Glomerular endothelial cell (primary cell): ENCODE measurements at places on chromosomes 5 and 9. TPM values are rescaled to one million over a fixed set of nuclear protein-coding genes. Genes with fewer than 3 reads are reported as not detected.

DNA sequence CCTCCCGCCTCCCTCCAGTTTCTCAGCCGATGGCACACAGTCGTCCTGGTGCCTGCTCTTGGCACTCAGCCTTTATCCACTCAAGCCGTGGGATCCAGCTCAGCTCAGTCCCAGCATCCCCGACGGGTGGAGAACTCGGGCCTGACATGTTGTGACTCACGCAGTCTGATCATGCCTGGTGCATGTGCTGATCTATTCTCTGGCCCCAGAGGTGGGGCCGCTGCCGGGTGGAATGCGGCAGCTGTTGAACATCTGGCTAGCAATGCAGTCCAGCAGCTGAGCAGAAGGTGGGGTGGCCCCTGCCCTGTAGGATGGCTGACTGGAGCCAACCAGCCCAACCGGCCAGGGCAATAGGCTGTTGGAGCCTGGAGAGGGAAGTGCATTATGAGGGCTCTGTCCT is 1.7 kb upstream of the AIF1L start:
- no peak for DNase-seq

- no peak for DNase-seq
Measured at GRCh38 chr9:127424676-127424999, 456 bp downstream of the ZNF79 start.

GRCh38 chr5:133421394-133421793 is 190.9 kb downstream of the FSTL4 start:
- peak; percentile 20 for DNase-seq

DNA sequence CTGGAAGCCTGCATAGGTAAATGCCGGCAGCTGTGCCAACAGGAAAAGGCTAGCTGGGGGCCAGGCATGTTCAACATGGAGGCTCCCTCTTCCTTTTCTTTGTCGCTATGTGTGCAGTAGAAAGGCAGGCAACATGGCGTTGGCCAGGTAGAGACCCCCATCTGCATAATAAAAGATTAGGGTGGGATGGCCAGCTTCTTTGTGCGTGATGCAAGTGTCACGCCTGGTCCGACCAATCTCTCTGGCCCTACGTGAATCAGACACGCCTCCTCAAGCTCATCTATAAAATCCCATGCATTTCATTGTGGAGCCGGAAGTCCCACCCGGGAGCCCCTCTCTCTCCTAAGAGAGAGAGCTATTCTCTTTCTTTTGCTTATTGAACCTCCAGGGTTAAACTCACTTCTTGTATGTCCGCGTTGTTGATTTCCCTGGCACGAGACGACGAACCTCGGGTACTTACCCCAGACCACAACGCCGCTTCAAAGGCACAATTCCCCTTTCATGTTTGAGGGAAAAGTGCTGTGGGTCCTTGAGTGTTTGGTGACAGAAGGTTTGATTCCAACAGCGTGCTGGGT is 25.0 kb upstream of the C5orf47 start:
- no peak for DNase-seq

DNA sequence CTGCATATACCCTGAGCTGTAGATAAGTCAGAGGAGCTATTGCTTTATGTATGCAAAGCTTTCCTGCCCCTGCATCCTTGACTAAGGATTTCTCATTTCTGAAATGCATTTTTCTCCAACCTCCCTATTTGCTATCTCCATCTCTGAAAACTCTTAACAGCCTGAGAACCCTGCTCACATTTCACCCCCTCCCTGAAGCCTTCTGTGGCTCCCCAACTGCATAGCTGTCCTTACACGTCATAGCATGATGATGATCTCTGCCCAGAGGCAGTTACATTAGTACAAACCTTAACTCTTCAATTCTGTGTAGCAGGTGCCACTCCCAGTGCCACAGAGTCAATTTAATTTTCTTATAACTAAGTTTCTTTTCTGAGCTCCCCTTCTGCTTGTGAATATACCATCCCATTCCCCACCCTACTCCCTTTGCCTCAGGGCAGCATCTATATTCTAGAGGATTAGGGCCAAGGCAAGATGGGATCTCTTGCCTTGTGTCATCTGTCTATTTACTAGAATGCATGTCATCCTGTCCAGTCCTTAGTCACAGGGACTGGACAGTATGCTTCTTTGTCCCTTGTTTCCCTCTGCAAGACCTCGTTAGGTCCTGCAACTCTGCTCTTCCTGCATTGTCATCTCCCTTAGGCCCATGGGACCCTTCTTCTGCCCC is 149.7 kb upstream of the SPRY4 start:
- no peak for DNase-seq

DNA sequence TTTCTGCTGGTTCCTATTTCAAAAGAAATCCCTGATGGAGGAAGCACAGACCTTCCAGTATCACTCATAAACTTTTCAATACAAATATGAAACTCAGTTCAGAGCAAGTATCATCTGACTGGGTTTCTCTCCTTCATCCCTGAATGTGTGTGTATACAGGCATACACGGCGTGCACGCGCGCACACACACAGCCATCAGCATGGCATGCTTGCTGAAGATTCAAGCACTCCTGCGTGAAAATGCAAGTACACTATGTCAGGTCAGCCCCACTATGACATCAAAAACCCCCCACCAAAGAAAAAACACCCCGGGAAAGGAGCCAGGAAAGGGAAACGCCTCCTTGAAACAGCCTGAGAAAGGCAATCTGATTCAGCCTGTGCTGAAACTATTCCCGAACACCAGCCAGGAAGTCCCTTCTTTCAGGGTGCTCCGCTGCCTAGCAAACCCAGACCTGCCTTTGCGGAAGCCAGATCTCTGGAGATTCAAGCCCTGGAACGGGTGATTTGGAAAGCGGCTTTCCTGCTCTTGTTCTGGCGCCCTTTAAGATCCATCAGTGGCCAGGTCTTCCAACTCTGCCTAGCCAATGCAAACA is 831 bp downstream of the KLHL3 start:
- no peak for DNase-seq

DNA sequence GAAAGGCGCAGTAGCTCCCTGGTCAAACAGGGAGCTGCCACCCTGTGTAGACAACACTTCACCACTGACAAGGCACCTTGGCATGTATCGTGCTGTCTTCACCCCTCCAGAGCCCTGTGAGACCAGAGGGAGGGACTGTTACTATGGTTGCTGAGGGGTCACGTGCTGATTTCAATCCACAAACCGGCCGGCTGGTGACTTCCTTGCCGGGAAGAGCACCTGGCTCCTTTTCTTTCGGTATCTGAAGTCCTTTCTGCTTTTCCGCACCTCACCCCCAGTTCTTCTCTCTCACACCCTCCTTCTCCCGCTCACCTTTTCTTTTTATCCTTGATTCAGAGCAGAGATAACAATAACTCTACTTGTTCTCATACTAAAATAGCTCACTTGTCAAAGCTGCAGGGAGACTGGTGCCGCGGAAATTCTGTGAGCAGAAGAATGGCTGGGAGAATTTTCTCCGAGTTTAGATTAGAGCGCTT is 327.2 kb downstream of the ZSWIM6 start:
- no peak for DNase-seq

DNA sequence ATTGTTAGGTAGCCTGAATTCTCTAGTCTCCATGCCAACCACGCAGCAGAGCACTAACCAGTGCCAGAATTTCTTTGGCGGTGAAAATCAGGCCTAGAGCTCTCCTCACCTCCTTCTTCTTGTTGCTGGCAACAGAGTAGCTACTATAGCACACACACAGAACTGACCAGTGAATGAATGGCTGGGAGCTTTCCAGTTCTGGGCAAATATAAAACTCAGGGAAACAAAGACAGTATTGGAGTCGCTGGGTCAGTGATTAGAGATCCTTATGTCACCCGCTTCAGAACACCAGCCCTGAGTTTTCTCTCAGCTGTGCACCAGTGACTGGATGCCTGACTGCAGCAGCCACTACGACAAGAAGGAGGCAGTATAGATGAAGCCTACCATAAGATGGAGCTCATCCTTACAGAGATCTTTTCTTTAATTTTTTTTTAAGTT is 26.9 kb upstream of the FEM1C start:
- DNase-seq: no peak

- no peak for DNase-seq
Measured at GRCh38 chr5:157290981-157291711, 25.2 kb downstream of the CYFIP2 start.

DNA sequence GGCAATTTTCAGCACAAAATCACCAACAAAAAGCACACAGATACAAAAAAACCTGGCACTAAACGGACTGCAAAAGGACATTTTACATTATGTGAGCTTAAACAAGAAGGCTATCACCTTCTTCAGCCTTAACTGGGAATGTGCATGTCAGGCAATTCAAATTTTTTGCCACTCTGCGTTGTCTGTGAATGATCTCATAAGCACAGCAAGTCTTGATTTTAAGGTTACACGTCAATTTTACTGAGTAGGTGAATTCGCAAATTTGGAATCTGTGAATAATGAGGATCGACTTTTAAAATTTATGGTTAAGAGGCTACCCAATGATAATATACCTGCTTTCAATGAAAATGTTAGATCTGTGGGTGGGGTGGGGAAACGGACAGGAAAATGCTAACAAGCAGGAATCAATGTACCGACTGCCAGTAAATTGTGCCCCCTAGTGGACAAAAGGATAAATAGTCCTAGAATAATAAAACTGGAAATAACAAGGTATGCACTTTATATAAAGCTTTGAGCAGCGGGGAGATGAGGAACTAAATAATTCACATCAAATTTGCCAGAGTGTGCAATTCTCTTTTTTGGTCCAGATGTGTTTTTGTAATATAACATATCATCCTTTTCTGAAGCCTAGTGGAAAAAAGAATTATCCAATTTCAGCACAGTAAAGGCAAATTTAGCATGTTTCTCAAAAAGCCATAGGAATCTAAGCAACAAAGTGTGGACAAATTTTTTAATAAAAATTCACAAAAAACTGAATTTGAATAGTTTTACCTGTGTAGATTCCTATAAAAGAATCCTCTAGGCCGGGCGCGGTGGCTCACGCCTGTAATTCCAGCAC is 20.5 kb downstream of the EQTN start:
- peak; percentile 57 for DNase-seq

GRCh38 chr9:20014168-20014567 is 225.3 kb upstream of the SLC24A2 start:
- no peak for DNase-seq

DNA sequence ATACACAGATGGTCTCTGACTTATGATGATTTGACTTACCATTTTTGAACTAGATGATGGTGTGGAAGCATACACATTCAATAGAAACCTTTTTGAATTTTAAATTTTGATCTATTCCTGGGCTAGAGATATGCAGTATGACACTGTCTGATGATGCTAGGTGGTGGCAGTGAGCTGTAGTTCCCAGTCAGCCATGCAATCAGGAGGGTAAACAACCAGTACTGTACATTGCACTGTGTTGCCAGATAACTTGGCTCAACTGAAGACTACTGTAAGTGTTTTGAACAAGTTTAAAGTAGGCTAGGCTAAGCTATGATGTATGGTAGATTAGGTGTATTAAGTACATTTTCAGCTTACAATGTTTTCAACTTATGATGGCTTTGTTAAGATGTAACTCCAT is 859.1 kb upstream of the ARRDC3 start:
- DNase-seq: no peak

DNA sequence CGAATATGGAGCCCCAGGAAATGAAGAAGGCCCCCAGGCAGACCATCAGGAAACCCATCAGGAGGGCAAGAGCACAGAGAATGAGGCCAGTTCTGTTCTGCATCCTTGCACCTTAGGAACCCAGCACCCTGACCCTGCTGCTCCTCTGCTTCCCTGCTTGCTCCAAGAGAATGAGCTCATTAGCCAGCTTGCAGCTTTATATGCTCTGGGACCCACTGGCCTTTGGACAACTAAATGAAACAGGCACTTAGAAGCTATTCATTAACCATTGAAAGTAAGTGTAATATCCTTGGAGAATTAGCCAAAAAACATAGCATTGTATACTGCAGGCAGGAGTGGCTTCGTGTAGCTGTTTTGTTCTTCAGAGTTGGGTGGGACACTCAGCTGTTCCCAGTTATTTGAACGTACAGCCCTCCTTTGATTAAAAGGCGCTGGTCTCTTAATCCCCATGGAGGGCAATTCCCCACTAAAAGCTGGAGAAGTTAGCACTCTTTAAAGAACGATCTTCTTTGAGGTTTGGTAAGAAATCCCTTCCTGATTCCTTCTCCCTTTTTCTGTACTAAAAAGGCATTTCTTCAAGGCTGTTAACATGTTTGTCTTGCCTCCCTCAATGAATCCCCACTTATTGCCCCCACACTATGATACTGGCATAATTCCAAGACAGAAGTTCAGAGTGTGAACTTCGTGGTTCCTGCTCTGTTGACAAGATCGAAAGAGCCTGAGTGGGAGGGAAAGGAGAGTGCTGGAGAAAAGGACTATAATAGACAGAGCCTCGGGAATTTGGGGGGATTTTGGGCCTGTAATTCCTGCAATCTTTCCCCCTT is at the start of gene TMEM252:
TMEM252 (minus strand) TSS at position 172 of the 824 bp plus-strand sequence; CDS start at position 103, 69 bp downstream.
- no peak for DNase-seq

DNA sequence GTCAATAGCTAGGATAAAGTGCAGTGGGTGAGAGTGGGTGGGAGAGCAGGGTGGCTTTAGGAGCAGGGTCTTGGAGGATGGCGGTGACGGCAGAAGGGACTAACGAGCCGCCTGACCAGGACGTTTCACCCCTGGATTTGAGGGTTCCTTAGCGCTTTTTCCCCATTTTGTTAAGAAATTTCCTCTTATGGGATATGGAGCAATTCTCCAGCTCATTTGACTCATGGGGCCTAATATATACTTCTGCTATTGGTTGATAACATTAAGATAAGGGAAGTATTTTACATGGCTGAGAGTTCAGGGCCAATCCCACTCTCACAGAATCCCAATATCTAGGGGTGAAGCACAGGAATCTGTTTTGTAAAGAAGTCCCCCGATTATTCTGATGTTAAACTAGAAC is 17.6 kb downstream of the CD180 start:
- DNase-seq: no peak

GRCh38 chr9:135715056-135715595 is 13.1 kb downstream of the KCNT1 start:
- no peak for DNase-seq

GRCh38 chr9:107749787-107750444 is 260.3 kb upstream of the KLF4 start:
- DNase-seq: no peak

MOCS2 gene
- total RNA-seq: 29.6 and 38.0 TPM in 2 replicates

TMEM252 gene
- total RNA-seq: not detected in 2 replicates

ABLIM3 gene
- total RNA-seq: 57.9 and 60.4 TPM in 2 replicates

LIX1 gene
- not detected in 2 replicates for total RNA-seq

STXBP1 gene
- 53.1 and 56.3 TPM in 2 replicates for total RNA-seq

IFNK gene
- not detected in 2 replicates for total RNA-seq

DOCK2 gene
- total RNA-seq: 1.2 and 1.5 TPM in 2 replicates

GPR150 gene
- 0.10 and 0.82 TPM in 2 replicates for total RNA-seq

LTC4S gene
- total RNA-seq: not detected in 2 replicates
